ENCODE measurements at places on chromosomes 2 and 18. TPM values are rescaled to one million over a fixed set of nuclear protein-coding genes. Genes with fewer than 3 reads are reported as not detected.

DNA sequence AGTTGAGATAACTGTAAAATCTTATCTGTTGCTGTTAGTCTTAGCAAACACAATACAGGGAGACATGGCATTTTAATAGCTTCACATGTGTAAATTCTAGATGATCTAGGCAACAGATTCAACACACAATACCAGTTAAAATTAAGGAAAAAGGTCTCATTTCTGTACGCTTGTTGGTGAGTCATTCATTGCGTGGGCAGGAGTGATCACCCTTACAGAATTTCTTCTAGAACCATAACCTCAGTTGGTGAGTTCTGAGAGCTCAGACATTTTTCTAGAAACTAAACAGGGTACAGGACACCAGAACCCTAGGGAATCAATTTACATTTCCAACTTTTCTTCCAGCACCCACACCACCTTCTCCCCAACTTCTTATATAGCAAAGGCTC lies 81.9 kb downstream of the SLC8A1 start:
- no peaks in the 10 kb centered on the region for H3K36me3 ChIP-seq
- H3K27me3 ChIP-seq = no peaks in the 10 kb centered on the region
- no peak overlapping the region for H3K27ac ChIP-seq
- no peak for DNase-seq
- no peak overlapping the region for H3K4me3 ChIP-seq
- H3K4me1 ChIP-seq = no peaks in the 10 kb centered on the region

GRCh38 chr2:110993557-110994231 lies 127.0 kb upstream of the BCL2L11 start:
- H3K4me1 ChIP-seq = no peaks in the 10 kb centered on the region
- no peak overlapping the region for H3K27ac ChIP-seq
- DNase-seq = no peak
- peaks cover 20% of the 10 kb centered on the region for H3K27me3 ChIP-seq
- no peak overlapping the region for H3K4me3 ChIP-seq

GRCh38 chr2:145075454-145076062 lies 555.6 kb upstream of the ZEB2 start:
- no peak for DNase-seq
- H3K27me3 ChIP-seq = no peaks in the 10 kb centered on the region
- no peaks in the 10 kb centered on the region for H3K36me3 ChIP-seq

GRCh38 chr2:195044801-195045200 lies 612.2 kb upstream of the SLC39A10 start:
- no peak overlapping the region for H3K4me3 ChIP-seq
- DNase-seq = no peak
- no peak overlapping the region for H3K27ac ChIP-seq
- no peaks in the 10 kb centered on the region for H3K36me3 ChIP-seq

DNA sequence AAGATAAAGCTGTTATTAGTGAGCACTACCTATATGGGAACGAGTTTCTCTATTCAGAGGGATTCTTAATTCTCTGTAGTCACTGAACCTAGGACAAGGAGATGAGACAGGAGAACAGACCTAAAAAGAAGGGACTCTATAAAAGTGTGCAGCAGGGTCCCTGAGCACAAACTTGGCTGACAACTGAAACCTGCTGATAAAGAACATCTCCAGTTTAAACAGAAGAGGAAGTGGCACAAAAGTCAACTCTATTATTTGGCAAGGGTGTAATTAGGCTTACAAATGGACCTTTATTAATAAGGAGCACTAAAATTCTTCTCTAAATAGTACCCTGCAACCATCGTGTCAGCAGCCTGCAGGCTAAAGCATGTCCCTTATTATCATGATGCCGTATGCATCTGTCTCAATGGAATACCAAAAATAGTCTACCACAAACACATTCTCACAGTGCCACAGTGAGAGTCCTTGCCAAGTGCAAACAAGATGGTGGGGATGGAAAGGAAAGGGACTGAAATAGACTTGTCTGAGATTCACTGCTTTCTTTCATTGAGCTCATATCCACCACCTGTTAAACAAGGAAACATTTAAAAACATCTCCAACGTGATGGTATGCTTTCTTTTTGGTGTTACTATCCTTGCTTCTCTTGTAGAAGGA lies 260.2 kb downstream of the INSIG2 start:
- no peak overlapping the region for H3K27ac ChIP-seq
- no peaks in the 10 kb centered on the region for H3K36me3 ChIP-seq
- no peaks in the 10 kb centered on the region for H3K4me1 ChIP-seq
- H3K4me3 ChIP-seq = no peak overlapping the region

SERPINB7 gene
- total RNA-seq = not detected

FAM110C gene
- 11.7 TPM for total RNA-seq

ACADL gene
- total RNA-seq = 22.7 TPM

Data from pancreas (tissue), 10 donors.